Fibroblast of skin of scalp (primary cell): ENCODE measurements at places on chromosomes 7 and 10.
A peak's percentile ranks its signal among the peaks of the same experiment; 100 is the strongest.

DNA sequence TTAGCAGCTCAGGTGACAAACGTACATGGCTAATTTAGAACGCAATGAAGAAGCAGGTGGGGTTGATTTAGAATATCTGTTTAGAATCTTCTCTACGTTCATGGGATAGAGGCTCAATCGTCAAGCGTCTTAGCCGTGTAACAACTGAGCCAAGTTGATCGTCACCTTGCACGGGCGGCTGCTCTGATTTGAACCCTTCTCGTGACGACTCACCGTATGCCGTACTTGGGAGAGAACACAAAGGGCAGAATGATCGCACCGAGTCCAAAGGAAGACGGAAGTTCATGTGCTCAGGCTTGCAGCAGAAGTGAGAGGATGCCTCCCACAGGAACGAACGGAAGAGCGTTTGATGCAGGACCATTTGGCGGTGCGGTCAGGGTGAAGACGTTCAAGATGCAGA, 108.3 kb upstream of the TCERG1L start:
- no peak for DNase-seq

DNA sequence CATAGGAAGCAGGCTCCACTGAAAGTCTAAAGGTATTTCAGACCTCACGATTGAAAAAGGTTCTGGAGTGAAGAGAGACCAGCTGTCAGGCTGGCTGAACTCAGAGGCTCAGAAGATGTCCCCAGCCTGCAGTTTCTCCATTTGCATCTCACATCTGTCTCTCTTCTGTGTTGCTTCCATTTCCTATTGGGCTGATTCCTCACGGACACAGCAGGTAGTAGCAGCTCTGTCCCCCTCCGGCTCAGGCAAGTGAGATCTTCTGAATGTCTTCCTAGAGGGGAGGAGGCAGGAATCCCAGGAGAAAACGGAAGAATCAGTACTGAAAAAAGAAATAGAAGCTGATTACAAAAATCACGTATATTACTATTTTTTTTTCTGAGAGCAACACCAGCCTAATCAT, 274.1 kb upstream of the COBL start:
- DNase-seq: no peak

DNA sequence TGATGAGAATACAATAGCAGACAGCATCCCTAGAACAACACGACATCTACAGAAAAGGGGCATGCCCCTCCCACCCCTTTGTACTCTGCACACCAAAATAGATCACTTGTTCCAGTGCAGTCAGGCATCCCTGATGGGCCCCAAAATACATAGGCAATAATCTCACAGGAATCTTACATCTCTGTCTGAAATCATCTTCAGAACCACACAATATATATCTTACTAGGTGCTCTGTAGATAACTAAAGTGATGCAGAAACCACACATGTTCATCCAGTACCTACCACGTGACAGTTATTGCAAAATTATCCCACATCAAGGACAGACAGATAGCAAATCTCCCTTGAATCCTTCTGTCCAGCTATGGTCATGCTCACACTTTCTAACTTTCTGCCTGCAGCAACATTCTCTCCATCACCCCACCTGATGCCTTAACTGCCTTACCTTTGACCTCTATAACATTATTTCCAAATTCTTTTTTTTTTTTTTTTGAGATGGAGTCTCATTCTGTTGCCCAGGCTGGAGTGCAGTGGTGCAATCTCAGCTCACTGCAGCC, 30.7 kb downstream of the ST8SIA6 start:
- no peak for DNase-seq

- peak; percentile 71 for DNase-seq
These were observed 26.4 kb upstream of the KLF6 start for GRCh38 chr10:3811291-3811870.

DNA sequence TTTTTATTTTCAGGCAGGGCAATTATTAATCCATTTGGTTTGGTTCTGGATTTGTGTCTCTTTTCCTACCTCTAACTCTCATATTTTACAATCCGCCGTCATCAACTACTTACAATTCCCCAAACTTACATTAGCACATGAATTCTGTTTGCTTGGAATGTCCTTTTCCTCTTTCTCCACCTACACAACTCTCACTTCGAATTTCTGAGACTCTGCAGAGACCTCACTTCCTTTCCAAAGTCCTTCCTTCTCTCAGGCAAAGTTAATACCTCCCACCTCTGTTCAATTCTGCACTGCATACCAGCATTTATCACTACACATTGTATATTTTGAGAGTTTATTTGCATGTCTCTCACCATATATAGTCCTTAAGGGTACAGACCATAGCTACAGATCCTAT, 122.7 kb upstream of the LRRTM3 start:
- DNase-seq: no peak
